ENCODE measurements at places on chromosomes 6 and 20.

GRCh38 chr6:144606083-144606482, 320.9 kb downstream of the UTRN start:
- no peak for DNase-seq

GRCh38 chr20:21432911-21433310, 35.6 kb upstream of the NKX2-4 start:
- DNase-seq = no peak

DNA sequence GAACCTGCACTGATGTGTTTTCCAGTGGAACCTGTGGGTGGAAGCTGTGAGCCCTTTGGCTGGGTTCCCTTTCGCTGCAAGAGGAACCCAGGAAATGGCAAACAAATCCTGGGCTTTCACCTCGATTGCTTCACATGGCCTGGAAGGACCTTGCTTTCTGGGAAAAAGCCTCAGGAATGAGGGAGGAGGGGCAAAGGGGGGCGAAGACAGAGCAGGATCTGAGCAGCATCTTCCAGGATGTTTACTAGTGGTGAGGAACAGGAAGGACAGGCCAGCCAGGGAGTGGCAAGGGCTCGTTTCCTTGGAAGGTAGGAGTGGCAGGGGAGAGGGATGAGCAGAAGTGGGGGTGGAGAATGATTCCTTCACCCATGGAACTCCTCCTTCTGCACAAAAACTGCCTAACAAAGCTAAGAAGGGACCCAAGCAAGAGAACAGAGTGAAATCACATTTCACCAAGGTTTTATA, 5.9 kb downstream of the SLC2A10 start:
- DNase-seq = no peak

- DNase-seq = no peak
These were observed 92.5 kb downstream of the SESN1 start for GRCh38 chr6:109002051-109002697.

GRCh38 chr6:138107752-138108592, 753 bp upstream of the PERP start:
- peak; percentile 57 for DNase-seq

DNA sequence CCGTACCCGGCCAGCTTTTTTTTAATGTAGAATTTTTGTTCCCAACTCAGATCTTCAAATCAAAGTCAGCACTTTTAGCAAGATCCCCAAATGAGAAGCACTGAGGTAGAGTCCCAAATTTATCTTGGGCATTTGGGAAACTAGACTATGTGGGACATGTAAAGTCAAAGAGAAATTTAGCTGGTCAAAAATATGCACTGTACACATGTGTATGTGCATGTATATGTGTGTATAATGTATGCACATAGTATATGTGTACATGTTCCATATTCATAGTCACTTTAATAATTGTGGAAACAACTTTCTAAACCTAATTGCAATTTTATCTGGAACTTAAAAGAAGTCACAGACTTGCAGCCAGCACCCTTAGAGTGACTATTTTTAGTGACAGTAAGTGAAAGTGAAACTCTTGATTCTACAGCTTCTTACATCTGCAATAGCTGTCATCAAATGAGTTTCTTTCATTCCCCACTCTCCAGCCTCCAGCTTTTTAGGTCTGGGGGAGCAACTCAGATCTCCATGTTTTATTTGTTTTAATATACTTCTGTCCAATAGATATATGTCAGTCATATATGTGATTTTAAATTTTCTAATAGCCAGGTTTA, 53.6 kb downstream of the CDC40 start:
- no peak for DNase-seq

DNA sequence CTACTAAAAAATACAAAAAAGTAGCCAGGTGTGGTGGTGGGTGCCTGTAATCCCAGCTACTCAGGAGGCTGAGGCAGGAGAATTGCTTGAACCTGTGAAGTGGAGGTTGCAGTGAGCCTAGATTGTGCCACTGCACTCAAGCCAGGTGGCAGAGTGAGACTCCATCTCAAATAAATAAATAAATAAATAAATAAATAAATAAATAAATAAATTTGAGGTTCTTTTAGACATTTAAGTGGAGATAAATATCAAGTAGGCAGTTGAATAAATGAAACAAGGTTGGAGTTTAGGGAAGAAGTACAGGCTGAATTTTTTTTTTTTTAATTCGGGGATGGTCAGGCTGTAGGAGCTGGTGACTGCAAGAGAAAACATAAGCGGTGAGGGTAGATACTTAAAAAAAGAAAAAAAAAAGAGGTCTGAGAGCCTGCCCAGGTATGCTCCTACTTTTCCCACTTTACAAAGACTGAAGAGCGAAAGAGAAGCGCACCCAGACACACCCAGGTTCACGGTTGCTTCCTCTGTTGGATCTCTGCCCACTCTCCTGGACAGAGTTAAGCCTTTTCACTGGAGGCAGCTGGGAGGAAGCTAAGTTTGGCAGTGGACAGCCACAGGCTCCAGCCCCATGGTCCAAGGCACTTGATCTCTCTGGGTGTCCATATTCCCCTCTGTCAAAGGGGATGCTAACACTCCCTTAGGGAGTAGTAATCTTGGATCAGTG, 100.9 kb upstream of the PRDM1 start:
- DNase-seq = no peak

GRCh38 chr20:17761604-17762003, 61.8 kb downstream of the BANF2 start:
- peak; percentile 4 for DNase-seq

GRCh38 chr6:88031550-88031949, 16.1 kb upstream of the SPACA1 start:
- DNase-seq = no peak

GRCh38 chr6:3412779-3413500, 43.9 kb downstream of the SLC22A23 start:
- no peak for DNase-seq

- DNase-seq = no peak
These were observed 1.4 kb downstream of the PFDN4 start for GRCh38 chr20:54209216-54209813.

- no peak for DNase-seq
These were observed 30.6 kb downstream of the SPINT4 start for GRCh38 chr20:45752746-45753145.

- no peak for DNase-seq
These were observed 131.4 kb downstream of the BMP2 start for GRCh38 chr20:6898928-6899327.

DNA sequence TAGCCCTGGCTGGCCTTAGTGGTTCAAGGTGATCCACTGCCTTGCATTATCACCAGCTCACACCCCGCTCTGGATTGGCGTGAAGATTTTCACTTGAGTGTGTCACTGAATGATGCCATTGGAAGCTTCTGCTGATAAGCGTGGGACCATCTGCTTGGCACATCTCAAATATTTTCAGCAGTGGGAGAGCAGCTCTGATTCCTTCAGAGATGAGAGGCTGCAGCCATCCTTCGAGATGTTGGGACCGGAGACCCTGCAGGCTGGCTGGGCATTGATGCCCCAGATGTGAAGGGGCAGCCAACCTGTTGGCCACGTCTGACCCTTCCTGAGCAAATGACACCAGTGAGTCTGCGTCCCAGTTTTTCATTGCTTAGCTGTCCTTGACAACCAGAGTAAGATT, at the start of gene MAS1:
TSS of gene MAS1 (plus strand) at position 197 of the 400 bp plus-strand sequence. CDS start 15,968 bp downstream, outside the sequence.
- no peak for DNase-seq

DNA sequence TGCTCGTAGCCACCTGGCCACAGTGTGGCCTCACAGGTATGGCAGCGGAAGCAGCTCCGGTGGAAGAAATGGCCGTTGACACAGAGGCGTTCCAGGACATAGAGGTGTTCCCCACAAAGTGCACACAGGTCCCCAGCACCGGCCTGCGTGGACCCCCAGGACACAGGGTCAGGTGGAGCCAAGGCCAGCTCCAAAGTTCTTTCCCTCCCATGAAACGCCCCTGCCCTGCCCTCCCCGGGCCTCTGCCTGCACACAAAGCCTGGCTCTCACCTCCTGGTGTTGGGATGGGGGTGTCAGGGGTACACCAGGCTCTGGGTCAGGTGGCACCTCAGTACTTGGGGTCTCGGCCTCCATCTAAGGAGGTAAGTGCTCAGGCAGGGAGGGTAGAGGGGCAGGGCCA, 6.6 kb downstream of the SMPD2 start:
- DNase-seq = no peak

DNA sequence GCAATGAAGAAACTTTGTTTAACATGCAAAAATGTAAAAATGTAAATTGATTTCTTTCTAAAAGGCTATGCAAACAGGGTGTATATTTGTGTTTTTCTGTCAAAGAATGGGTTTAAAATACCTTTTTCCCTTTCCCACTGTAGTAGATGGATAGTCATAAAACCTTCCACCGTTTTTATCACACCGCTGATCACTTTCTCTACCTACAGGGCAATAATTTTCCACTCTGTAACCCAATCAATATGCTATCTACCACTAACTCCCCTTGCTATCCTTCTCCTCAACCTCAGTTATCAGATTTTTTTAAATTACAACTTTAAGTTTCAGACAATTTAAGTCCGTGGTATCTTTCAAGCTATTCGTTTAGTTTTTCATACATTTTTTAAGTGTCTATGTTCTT, 91.4 kb upstream of the ARID1B start:
- no peak for DNase-seq

- DNase-seq = no peak
These were observed 627.6 kb downstream of the HTR1B start for GRCh38 chr6:76835695-76836094.

DNA sequence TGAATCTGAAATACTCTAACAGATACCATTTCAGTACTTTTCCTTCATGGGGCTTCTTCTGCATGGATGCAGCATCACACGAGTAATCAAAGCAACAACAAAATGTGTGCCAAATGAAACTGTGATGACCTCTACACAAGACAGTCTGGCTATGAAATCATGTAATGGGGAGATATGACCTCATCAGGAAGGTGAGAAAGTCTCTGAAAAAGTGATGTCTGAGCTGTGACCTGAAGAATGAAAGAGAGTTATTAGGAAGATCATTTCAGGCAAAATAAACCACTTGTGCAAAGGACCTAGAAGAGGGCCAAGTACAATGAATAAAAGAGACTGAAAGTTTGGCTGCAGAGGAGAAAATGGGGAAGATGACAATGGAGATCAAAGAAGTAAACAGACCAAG, 182.8 kb downstream of the PTPRK start:
- no peak for DNase-seq

GRCh38 chr6:30861257-30862048, 22.9 kb upstream of the DDR1 start:
- no peak for DNase-seq

DNA sequence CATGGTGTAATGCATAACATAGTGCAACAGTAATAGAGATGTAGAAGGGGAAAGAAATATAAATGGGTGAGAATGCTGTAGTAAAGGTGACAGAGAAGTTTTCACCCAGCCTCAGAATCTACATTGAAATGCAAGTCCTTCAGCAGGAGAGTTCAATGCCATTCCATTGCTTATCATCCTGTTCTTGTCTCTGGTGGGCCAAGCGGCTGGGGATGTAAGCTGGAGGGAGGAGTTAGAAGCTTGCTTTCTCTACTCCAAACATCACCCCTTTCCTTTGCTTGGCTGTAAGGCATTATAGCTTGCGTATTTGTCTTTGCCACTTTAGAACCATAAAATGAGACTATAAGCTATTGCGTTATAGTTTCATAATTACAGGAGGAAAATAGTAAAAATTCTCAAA, 2.2 kb upstream of the FUT9 start:
- DNase-seq = no peak

DNA sequence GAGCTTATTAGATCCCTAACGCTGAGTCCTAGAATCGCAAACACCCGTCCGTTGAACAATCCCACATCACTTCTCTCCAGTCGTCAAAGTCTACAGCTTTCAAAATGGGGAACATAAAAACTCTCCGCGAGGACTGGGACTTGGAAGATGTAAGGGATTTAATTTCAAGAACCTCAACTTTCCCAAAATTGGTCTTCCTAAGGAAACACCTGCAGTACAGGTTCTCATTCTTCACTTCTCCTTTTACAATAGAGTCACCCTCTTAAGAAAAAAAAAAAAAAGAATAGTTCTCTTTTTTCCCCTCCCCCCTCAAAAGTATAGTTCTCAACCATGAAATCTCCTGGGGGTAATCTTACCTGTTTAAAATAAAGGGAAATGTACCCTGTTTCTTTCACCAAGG, 6.6 kb upstream of the ZBTB22 start:
- DNase-seq = no peak

DNA sequence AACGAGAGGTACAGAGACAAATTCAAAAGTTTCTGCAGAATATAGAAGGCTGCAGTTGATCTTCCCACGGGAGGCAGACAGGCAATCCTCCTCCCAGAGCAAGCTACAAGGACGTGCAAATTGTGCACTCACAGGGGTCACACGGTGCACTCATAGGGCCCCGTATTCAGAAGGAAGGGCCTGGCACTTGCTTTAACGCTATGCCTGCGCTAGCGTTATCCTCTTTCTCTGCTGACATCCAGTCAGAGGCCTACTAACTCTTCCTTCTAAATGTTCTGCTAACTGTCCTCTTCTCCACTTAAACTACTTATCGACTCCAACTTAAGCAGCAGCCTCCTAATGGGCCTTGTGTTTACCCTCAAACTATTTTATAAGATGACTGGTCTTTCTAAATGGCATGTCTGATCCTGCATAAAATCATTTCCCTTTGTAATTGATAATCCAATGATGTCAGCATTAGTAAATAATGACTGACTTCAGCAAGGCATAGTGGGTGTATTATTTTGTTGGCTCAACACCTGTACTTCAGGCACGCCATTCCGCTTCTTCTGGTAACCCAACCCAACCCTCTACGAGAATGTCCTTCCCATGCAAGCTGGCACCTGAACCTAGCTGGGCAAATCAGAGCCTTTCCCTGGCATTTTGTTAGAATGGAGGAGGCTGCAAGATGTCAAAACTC, 2.2 kb downstream of the IFNGR1 start:
- no peak for DNase-seq

GRCh38 chr6:34328969-34329368, 63.5 kb downstream of the NUDT3 start:
- no peak for DNase-seq

- DNase-seq = peak; percentile 80
These were observed 4.4 kb downstream of the ZKSCAN3 start for GRCh38 chr6:28353981-28354676.

DNA sequence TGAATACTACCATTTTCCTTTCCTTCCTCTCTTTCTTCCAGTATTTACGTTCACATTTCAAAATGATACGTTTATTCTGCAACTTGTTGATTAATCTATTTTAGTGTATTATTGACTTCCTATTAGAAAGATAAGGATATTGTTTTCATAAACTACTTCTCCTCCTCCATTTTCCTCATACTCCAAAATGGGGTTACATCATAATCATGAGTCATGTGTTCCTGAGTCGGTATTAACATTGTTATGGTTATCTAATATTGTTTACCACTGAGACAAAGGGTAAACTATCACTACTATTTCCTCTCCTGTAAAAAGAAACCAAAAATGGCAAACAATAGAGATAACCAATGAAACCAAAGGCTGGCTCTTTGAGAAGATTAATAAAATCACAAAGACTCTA, 126.5 kb upstream of the CDYL start:
- no peak for DNase-seq

DNA sequence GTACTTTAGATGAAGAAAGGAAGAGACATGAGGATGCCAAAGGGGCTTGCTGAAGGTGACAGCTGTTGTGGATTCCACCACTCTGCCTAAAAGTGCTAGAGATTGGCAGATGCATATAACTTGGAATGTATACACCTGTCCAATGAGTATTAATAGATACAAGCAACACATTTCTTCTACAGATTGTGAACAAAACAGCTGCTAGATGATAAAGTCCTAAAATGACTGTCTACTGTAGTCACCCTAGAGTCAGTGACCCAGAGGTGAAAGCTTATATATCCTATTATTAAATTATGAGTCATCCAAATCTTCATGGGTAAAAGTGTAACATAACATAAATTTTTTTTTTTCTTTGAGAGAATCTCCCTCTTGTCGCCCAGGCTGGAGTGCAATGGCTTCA, 5.2 kb downstream of the RNF217 start:
- DNase-seq = no peak
